ENCODE measurements at places on chromosomes 2 and 18.

- DNase-seq: peak; percentile 67
Observed at GRCh38 chr2:197599285-197599965, 76.0 kb downstream of the RFTN2 start.

- DNase-seq: no peak
Observed at GRCh38 chr2:105674859-105675541, 69.7 kb upstream of the NCK2 start.

DNA sequence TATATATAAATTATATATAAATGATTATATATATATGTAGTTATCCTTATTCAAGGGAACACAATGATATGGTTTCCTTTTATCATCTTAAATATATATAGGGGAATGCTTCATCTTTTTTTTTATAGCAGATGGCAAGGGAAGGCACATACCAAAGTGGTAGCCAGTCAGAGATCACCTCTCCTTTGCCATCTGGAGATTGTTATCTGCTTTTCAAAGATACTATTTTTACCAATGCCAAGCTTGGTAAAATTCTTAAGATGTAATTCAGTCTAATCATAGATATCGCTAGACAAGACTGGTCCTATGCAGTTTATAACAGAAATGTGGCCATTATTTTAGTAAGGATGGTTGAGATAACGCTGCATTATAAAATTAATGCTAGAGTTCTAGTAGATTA lies 64.7 kb upstream of the DSEL start:
- no peak for DNase-seq

DNA sequence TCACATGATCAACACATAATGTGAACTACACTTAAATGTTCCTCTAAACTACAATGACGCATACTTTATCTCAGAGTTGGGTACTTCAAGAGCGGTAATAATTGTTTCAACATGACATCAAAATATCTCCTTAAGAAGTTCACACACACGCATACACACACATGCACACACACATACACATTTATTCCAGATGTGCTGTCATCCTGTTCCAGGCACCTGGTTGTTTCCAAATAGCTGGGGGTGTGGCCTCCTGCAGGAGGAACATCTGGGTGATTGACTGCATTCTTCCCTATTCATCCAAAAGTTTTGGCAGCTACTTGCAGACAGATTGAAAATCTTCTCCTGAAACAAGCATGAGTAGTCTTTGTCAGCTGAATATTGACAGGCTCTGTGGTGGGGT lies 37.9 kb upstream of the PIK3C3 start:
- DNase-seq: no peak

DNA sequence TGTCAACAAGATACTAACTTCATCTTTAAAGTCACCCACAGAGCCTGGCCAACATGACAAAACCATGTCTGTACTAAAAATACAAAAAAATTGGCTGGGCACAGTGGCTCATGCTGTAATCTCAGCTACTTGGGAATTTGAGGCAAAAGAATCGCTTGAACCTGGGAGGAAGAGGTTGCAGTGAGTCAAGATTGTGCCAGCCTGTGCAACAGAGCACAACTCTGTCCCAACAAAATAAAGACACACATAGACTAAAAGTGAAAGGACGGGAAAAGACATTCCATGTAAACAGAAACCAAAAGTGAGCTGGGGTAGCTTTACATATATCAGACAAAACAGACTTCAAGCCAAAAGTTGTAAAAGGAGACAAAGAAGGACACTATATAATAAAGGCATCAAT lies 34.8 kb downstream of the USP34 start:
- no peak for DNase-seq

GRCh38 chr18:22999212-22999611 lies 66.1 kb downstream of the RBBP8 start:
- DNase-seq: no peak

DNA sequence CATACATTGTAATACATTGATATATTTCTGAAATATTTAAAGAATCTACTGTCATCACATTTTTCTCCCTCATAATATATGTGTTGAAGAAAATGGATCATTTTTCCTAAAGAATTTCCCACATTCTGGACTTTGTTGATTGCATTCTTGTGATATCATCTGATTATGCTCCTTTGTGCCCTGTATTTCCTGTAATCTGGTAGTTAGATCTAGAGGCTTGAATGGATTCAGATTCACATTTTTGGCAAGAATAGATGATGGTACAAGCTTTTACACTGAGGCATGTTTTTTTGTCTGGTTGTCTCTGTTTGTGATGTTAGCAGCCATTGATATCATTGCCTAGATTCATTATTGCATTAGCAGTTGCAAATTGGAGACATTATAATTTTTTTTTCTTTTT lies 13.4 kb downstream of the UBXN2A start:
- DNase-seq: no peak

DNA sequence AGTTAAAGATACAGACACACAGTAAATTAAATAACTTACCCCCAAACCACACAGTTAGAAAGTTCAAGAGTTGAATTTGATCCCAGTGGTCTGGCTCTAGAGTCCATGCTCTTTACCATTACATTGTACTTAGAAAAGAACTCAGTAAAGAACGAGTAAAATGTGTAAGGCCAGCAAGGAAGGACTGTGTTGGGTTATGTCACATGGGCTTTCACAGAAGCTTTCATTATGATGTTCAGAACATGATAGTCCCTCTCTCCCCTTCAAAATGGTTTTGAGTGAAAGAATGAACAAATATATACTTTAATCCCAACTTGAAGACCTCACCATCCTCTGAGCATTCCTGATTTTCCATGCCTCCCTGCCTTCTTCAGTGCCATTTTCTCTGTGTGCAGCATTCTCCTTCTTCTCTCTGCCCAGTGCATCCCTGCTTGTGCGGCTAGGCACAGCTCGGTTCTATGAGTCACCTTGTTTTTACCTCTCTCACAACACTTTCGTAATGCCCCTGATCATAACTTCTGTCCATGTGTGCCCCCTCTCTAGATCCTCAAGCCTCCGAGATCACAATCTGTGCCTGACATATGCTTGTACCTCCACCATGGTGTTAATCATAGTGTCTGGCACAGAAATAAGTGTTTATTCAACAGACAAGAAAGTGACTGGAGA lies 22.0 kb downstream of the RASGRP3 start:
- DNase-seq: no peak

GRCh38 chr2:88196490-88197087 lies 26.4 kb downstream of the THNSL2 start:
- DNase-seq: no peak

- no peak for DNase-seq
Observed at GRCh38 chr18:2412996-2413751, 158.1 kb downstream of the METTL4 start.

- DNase-seq: no peak
Observed at GRCh38 chr2:777051-777450, 99.8 kb upstream of the TMEM18 start.

DNA sequence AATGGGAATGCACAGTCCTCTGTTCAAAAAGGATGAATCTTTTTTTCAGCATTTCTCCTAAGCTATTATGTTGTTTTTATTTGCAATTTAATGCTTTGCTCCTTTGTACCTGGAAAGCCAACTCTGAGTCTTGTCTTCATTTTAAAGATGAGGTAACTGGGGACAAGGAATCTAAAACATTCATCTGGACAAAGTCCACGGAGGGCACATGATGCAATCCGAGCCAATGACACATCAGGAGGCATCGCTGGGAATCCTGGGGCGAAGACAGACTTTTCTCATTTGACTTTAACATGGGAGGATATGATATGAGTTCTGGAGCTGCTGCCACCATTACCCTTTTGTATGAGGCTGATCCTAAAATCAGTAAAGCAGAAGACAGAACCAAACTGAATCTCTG lies 116.5 kb upstream of the REG3G start:
- DNase-seq: no peak

DNA sequence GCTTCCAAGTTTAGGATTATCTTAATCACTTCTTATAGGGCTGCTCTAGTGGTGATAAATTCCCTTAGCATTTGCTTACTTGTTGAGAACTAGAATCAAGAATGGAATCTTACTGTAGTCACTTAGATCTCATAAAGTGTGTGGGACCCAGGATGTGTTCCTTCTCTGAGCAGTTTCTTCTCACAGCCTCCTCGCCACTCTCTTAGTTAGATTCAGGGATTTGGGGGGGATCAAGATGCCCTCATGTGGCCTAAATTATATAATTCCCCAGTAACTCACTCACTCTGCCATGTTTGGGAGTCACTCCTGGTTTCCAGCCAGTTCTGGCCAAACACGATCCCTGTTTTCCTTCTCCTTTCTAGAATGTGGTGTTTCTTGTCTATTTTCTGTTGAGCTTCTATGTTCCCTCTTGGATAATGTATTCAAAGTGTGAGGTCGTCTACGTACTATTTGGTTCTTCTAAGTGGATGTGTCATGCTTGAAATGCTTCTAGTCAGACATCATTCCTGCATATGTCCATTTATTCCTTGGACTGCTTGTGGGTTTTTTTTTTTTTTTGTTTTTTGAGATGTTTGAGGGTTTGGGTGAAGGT lies 414.9 kb upstream of the SYT4 start:
- no peak for DNase-seq

- no peak for DNase-seq
Observed at GRCh38 chr2:101461381-101461780, 13.5 kb downstream of the RFX8 start.

- DNase-seq: no peak
Observed at GRCh38 chr2:68935471-68935870, 17.2 kb downstream of the GKN2 start.

DNA sequence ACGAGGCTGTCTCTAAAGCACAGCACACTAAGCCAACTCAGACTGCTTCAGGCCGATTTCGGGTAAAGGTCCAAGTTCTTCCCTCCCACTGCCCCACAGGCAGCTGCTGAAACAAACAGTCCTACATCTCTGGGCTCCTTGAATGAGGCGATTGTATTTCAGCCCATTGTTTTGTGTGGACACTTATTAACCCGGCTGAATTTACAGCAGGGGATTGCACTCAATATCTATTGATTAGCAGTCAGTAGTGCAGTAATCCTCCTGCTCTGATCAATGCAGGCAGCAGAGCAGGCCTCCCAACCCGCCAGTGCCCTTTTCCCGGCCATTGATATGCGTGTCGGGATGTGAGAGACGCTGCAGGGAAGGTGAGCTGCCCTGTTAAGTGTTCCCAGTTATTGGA lies 330.1 kb downstream of the CMPK2 start:
- DNase-seq: no peak

DNA sequence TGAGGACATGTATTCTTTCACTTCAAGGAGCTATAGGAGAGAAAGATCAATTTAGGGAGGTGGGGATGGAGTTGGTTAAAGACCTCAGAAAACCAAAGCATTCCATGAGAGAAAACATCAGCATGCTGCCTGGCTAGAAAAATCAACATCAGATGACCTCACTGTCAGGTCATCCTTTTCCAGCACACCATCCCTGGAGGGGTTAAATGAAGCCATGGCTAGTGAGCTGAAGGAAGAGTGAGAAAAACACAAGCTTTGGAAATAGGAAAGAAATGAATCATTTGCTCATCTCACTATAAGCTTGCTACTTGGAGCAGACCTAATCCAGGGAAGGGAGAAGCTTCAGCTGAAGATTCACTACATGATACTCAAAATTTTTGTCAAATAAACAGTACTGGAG lies 109.5 kb upstream of the ITGB6 start:
- no peak for DNase-seq

- no peak for DNase-seq
Observed at GRCh38 chr2:54122939-54123338, 7.5 kb downstream of the ACYP2 start.

DNA sequence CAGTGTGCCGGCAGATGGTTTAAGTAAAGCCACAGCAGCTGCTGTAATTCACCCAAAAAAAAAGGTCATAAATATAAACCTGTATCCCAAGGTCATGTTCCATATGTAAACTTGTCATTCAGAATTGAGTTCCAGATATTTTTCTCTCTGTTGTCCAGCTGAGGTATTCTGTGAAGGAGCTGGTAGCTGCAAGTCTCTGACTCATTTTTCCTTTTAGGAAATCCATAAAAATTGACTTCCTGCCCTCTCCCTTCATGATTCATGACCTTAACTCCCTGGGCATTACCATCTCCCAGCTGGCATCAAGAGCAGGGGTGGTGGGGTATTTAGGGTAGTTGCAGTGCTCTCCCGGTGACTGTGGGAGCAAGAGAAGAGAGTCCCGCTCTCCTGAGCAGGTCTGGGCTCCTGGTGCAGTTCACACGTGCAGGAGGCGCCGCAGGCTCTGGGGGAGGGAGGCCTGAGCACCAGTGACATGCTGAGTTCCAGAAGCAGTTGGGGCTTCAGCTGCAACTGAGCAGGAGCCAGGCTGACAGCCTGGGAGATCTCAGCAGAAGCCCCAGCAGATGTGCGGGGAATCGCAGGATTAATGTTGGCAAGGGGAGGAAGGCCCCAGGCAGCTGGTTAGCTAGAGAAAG lies 192.6 kb downstream of the MGAT5 start:
- DNase-seq: no peak

GRCh38 chr2:235614176-235614860 lies 120.5 kb downstream of the AGAP1 start:
- no peak for DNase-seq

GRCh38 chr2:236209996-236210395 lies 41.8 kb upstream of the GBX2 start:
- DNase-seq: no peak
